ENCODE measurements at places on chromosomes 1 and 21.

DNA sequence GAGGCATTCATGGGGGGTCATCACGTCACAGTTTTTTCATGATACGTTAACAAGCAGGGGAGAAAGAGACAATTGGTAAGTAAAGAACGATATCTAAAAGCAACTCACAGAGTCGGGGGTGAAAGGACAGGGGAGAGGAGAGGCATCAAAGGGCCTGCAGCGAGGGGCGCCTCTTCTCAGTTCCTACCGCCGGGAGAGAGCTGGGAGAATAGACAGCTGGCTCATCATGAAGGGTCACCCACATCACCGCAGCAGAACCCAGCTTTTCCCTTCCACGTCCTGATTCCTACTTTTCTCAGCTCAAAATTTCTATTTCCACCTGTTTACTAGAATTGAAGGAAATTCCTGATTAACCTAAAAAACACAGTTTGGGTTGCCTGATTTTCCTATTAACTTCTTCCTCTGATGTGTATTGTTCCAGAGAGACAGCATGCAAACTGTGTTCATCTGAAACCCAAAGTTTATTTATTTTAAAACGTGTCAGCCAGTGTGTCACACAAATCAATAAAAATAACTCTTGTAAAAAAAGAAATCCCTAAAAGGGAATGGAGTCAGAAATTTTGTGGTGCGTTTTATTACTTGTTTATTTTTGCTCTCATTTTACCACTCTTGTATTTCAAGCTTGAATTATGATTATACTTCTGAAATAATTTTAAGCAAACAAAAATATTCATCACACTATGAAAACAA is 75.4 kb downstream of the SLC25A24 start:
- DNase-seq, result no peak

DNA sequence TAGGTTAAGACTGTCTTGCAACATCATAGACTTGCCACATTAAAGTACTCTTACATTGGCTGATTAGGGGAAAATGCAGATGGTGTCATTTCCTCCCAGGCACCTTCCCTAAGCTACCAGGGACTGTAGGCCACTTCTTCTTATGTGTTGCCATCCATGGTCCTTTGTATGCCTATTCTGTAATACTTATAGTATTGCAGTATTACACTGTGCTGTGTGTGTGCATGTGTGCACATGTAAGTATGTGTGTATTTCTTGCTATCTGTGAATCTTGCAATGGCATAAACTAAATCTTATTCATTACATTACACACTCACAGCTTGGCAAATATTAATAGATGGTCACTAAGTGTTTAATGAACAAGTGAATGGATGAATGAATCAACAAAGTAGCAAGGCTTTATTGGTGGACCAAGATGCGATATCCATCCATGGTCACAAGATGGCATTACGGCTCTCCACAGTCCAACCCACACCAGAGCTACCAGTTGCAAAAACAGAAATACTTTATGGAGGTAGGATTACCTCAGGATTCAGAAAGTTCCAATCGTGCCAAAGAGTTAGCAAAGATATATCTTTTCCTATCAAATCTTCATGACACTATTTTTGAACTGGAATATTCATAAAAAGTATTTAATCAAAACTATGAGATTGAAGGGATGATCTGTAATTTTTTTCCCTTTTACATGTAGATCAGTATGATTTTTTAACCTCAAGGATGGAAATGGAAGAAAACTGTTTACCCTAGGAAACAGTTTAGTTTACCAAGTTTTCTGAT is 160.2 kb downstream of the DENND1B start:
- peak; percentile 75 for DNase-seq

DNA sequence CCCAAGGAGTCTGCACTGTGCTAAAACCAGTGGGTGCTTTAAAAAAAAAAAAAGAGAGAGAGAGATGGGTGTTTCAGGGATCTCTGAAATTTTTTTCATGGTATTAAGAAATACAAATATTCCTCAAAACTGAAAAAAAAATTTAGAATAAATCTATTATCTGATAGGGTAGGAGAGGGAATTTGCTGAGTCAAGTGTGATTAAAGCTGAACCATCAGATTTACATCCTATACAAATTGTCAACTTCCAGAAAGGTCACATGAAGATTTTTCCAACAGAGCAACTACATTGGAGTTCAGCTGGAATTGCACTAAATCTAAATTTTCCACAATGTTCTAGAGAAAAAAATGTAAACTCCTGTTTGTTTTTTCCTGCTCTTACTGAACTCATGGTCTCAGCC is 79.3 kb upstream of the DSCAM start:
- DNase-seq, result no peak

DNA sequence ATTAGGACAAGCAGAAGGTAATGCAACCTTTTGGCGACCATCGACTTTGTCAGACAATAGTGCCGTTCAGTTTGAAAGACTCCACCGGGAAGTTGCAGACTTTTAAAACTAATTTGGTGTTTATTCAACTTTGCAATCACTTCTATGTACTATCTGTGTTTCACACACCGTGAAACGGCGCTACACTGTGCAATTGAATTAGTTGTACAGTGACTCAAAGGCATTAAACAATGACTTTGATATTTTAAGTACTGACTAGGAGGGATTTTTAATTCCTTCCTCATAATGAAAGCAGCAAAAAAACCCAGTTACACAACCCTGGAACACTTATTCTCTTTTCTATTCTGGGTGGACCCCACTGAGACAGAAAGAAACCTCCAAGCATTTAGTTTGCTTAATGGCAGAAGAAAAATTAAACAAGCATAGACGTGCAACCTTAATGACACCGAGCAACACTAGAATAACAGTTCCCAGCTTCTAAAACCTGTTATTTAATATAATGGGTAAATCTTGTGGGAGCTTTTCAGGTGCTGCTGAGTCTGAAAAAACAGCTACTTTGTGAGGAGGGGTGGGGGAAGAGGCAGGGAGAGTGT is 176.8 kb downstream of the LMO4 start:
- no peak for DNase-seq

DNA sequence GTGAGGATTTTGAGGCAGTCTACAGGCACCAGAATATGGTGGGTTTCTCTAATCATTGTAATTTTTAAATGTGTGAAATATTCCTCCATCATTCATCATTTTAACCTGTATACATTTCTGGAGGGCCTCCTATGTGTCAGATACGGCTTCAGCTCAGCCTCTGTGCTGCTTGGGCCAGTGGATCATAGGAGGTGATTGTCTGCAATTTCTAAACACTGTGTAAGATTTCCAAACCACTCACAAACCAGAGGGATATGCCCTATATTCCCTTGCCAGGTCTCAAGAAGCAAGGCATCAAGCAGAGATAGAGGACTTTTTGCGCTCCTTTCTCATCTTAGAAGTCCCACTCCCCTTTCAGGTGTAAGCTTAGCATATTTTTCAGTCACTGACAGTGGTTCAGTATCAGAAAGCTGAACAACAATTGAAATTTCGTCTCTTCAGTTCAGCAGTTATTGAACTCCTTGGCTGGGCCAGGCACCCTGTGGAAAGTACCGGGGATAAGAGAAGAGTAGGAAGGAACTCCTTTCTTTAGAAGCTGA is 190.9 kb downstream of the NFIA start:
- no peak for DNase-seq

DNA sequence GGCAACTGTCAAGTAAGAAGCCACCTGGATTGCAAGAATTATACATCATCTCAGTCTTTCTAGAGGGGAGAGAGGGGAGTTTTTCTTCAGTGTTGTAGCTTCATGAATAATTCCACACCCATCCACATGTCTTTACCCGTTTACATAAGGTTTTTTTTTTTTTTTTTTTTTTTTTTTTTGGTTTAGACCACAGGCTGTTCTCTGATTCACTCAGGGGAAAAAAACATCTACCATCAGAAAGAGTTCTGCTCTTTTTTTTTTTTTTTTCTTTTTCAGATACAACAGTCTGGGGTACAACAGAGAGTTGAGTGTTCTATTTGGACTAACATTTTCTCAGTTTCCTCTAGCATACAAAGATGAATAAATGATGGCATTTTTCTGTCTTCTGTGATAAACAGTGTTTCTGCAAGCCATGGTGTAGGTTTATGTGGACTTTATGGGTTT is 4.9 kb upstream of the KIF14 start:
- no peak for DNase-seq

GRCh38 chr1:106907795-106908194 is 148.7 kb upstream of the PRMT6 start:
- DNase-seq, result peak; percentile 10

DNA sequence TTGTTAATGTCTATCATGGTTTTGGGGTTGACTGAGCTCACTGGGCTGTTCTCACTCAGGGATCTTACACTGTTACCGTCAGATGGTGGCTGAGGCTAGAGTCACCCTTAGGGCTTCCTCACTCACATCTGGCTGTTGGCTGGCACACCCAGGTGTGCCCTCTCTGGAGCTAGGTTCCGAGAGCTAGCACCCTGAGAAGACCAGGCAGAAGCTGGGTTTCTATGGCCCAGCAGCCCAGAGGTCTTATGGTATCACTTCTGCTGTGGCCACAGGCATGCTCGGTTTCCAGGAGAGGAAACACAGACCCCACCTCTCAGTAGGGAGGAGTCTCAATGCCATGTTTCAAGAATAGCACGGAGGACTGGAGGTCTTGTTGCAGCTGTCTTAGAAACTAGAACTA is 20.7 kb upstream of the KIF1B start:
- no peak for DNase-seq

DNA sequence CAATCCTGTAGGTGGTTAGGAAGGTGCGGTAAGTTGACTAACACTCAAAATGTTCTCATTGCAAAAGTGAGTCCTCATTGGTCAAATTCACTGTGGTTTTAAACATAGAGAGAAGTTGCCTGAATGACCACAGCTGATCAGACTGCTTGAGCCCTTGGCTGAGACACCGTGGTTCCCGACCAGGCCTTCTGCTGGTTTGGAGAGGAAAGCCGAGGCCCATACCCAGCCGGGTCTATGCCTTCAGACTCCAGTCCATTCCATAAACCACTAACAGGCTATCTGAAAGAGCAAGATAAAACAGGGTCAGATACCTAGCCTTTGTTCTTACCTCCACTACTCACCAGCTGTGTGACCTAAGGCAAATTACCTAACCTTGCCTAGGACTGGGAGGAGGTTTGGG is 133.9 kb downstream of the LMX1A start:
- no peak for DNase-seq

GRCh38 chr1:160097151-160097910 is 1.1 kb downstream of the IGSF8 start:
- DNase-seq, result no peak

DNA sequence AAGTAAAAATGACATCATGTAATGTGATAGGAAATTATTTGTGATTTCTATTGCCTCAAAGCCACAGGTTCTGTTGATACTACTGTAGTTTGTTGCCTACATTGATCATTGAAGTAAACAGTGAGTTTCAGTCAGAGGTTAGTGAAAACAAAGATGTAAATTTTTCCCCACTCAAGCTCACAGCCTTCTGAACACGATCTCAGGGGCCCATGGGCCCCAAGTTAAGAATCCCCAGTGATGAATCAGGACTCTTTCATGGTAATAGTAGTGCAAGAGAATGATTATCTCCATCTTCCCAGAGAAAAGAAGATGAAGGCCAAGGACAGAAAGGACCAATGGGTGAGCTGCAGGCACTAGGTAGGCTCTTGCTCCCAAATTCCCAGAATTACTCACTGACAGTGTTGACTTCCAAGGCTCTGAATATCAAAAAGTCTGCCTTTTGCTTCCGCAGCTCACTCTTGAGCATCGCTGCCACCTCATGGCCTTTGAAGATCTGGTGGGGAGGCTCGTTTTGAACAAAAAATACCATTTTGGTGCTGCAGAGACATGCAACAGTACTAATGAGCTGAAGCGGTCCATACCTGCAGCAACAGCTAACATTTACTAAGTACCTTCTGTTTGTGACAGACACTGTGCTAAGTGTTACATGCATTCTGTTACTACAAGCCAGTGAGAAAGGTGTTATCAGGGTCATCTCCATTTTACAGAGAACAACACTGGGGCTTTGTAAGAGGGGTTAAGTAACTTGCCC is 113.3 kb downstream of the KIAA0319L start:
- peak; percentile 9 for DNase-seq

GRCh38 chr1:53370369-53370961 is 42.6 kb upstream of the LRP8 start:
- DNase-seq, result no peak

- no peak for DNase-seq
These were observed 15.3 kb downstream of the RCAN1 start for GRCh38 chr21:34599534-34600101.

- no peak for DNase-seq
These were observed 290.6 kb downstream of the DPYD start for GRCh38 chr1:97630281-97630680.

DNA sequence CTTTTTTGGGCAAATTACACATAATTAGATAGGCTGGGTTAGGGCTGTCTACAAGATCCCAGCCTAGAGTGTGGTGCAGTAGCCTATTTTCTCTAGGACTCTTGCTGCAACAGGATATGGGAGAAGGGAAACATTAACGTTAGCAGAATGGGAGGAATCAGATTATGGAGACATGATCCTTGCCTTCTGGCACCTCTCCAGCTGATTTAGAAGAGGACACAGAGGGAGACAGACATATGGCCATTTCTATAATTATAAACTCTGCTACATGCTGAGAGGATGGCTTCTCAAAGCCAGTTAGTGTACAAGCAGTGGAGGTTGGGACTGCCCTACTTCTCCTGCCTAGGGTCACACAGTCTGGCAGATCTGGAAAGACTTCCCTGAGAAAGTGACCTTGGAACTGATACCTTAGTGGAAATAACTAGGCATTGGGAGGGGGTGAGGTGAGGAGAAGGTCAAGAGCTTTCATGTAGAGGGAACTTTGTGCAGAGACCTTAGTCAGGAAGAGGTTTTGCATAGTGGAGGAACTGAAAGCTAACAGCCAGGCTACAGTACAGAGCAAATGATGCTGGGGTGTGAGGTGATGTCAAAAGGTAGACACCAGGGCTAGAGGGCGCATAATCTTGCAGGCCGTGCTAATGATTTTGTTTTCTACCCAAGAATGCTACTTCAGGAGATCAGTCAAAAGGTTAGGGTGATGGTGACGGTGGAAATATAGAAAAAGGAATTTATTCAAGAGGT is 1.2 kb upstream of the CD1D start:
- no peak for DNase-seq

- no peak for DNase-seq
These were observed 384.6 kb downstream of the RRAGC start for GRCh38 chr1:38474738-38475623.

GRCh38 chr1:64875606-64876005 is 90.7 kb downstream of the JAK1 start:
- DNase-seq, result no peak

GRCh38 chr1:64687725-64688327 is 57.0 kb upstream of the RAVER2 start:
- no peak for DNase-seq

- peak; percentile 44 for DNase-seq
These were observed 28.3 kb downstream of the RAB3GAP2 start for GRCh38 chr1:220243947-220244346.

DNA sequence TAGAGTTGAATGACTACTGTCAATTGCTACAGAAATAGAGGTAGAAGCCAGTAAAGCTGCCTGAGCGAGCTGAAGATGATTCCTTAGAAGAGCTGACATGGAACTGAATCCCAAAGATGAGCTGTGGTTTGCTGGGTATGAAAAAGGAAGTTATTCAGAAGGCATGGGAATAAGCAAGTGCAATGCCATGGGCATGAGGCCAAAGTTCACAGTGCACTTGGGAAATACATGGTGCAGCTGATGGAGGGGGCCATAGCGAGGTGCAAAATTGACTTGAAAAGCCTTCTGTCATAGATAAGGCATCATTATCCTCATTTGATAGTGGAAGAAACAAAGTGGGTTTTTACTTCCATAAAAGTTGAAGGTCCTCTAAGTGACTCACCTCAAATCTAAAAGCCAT is 88.6 kb downstream of the NEK7 start:
- no peak for DNase-seq

All from Kasumi-1 (cell line).